ENCODE measurements at places on chromosomes 7 and 10. TPM values are rescaled to one million over a fixed set of nuclear protein-coding genes. Genes with fewer than 3 reads are reported as not detected.
A peak's percentile ranks its signal among the peaks of the same experiment; 100 is the strongest.

DNA sequence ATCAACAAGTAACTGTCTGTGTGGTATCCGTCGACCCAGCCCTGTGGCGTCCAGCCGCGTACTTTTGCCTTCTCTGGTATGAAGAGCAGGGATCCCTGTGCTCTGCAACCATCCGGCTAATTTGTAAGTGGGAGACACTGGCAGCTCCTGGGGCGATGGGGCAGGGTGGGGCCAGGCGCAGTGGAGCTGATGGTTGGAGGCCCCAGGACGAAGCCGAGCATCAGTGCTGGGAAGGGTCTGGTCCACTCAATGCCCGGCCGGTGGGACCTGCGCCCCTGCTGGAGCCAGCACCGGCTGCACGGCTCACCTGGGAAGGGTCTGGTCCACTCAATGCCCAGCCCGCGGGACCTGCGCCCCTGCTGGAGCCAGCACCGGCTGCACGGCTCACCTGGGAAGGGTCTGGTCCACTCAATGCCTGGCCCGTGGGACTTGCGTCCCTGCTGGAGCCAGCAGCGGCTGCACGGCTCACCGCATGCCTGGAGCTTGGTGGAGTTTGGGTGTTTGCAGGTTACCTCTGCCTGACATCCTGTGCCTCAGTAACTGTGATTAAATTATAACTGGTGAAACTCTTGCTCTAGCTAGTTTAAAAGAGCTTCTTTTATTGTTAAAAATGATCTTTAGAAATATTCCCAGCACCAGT lies 96.1 kb downstream of the NKX6-2 start:
- DNase-seq, result no peak

GRCh38 chr7:148803094-148803493 lies 81.0 kb downstream of the EZH2 start:
- no peak for DNase-seq

DNA sequence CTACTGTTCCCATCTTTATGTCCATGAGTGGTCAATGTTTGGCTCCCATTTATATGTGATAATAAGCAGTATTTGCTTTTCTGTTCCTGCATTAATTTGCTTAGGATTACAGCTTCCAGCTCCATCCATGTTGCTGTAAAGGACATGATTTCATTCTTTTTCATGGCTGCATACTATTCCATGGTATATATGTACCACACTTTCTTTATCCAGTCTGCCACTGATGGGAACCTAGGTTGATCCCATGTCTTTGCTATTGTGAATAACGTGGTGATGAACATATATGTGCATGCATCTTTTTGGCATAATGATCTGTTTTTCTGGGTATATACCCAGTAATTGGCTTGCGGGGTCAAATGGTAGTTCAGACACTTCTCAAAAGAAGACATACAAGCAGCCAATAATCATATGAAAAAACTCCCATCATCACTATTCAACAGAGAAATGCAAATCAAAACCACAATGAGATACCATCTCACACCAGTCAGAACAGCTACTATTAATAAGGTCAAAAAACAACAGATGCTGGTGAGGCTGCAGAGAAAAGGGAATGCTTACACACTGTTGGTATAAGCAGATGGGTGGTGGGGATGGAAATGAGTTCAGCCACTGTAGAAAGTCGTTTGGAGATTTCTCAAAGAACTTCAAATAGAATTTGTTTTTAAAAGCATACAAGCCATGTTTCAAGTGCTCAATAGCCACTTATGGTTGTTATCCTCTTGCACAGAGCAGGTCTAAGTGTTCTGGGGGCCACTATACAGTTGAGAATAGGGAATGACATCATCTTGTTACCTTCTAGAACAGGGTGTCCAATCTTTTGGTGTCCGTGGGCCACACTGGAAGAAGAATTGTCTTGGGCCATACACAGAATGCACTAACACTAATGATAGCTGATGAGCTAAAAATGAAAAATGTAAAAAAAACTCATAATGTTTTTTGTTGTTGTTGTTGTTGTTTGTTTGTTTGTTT lies 23.2 kb upstream of the SDK1 start:
- no peak for DNase-seq

DNA sequence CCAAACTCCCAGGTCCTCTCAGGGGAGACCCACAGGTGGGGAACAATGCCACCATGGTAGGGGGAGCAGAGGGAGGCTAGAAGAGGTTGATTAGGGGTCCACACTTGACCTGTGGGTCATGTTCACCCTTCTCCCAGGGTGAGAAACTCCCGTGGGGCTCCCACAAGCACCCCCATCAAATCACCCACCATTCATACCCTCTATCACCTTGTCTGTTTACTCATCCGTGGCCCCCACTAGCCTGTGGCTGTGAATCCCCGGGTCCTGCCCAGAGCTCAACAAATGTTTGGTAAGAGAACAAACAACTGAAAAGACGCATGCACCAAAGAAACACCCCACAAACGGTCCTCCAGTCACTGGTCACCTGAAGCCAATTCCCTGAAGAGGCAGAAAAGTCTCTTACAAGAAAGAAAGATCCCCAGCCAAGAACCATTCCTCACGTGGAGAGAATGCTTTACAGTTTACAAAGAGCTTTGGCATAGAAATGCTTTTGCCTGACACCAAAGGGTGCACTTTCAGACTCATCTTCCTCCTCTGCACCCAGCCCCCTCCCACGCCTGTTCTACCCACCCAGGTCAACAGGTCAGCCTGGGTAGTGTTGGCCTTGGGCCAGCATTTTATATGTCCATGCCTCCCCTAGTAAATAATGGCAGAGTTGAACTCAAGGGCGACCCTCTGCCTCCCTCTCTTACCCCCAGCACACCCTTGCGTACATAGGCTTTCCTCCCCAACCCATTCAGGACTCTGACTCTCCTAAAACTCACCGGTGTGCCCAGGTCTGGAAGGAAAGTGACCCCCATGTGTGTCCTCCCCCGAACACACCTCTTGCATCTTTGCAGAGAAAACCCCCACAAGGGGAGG lies 1.9 kb downstream of the ZCCHC24 start:
- DNase-seq, result no peak

Gene ABCC2
- 191 TPM for total RNA-seq

GRCh38 chr10:88082806-88083596 lies 219.6 kb downstream of the PTEN start:
- DNase-seq, result no peak

- DNase-seq, result no peak
These were observed 40.0 kb upstream of the NPFFR1 start for GRCh38 chr10:70323697-70324338.

DNA sequence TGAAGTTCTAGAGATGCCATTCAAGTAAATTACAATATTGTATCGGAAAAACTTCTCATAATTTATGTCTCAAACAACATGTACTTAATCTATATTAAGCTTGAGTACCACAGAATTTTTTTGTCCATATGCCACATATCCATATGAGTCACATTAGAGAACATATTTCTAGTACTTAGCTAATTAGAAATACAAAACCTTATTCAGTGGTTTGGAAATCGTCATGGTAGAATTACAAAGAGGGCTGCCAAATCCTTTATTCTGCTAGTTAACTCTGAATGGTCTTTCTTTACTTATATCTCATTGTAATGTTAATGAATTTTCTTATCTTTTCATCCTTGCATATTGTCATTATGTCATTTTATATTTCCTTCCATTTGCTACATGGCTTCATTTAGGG lies 9.0 kb upstream of the VIM start:
- no peak for DNase-seq

Gene SCIN
- total RNA-seq, result not detected

DNA sequence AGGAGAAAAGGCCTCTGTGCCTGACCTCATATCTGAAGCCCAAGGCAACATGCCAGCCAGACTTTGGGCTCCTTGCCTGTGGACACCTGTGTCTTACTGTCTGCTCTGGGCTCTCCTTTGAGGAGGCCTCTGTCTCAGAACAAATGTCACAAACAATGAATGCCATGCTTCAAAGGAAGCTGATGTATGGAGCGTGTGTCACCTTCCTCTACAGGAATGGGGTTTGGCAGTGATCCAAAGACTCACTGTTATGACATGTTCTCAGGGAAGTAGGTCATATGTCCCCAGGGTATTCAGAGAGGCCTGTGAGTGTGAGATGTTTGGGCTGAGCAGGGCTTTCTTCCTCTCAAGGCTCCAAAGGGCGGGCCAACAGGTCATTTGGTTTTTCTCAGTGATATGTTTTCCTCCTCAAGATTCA lies 38.4 kb downstream of the PTPRE start:
- no peak for DNase-seq

DNA sequence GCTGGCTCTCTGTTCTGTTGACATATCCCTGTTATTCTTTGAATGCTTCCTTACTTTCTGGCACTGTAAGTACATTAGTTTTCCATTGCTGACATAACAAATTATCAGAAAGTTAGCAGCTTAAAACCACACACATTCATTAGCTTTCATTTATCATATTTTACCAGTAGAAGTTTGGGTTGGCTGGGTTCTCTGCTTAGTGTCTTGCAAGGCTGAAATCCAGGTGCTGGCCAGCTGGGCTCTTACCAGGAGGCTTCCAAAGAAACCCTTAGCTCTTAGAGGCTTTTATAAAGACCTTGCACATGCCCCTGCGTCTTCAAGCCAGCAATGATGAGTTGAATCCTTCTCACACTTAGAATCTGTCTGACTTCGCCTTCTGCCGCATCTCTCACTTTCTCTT lies 160.6 kb downstream of the MLLT10 start:
- DNase-seq, result no peak

GRCh38 chr10:99412099-99412498 lies 18.3 kb downstream of the GOT1 start:
- no peak for DNase-seq

Gene GIGYF1
- 17.2 TPM for total RNA-seq

Gene RAMP3
- total RNA-seq, result not detected

DNA sequence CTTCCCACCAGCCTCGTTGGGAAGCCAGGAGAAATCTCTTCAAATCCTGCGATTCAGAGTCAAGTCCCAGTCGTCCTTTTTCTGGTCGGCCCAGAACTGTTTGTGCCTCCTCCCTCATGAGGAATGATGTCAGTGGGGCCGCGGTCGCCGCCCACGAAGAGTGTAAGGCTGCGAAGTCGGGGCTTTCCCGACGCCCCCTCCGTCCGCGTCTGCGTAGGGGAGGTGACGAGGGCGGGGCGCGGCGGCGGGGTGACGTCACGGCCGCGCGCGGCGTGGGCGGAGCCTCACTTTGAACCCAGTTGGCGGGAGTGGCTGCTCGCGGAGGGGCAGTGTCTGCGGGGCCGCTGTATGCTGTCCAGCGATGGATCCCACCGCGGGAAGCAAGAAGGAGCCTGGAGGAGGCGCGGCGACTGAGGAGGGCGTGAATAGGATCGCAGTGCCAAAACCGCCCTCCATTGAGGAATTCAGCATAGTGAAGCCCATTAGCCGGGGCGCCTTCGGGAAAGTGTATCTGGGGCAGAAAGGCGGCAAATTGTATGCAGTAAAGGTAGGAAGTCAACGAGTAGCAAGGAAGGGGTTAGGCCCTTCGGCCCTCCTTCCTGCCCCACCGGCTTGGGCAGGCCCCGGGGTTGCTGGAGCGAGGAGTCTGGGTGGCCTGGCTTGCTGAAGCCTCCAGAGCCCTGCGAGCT lies at the start of gene MASTL:
MASTL (plus strand) TSS at position 287 of the 689 bp plus-strand sequence; CDS start at position 362, 75 bp downstream.
- DNase-seq, result peak; percentile 81

DNA sequence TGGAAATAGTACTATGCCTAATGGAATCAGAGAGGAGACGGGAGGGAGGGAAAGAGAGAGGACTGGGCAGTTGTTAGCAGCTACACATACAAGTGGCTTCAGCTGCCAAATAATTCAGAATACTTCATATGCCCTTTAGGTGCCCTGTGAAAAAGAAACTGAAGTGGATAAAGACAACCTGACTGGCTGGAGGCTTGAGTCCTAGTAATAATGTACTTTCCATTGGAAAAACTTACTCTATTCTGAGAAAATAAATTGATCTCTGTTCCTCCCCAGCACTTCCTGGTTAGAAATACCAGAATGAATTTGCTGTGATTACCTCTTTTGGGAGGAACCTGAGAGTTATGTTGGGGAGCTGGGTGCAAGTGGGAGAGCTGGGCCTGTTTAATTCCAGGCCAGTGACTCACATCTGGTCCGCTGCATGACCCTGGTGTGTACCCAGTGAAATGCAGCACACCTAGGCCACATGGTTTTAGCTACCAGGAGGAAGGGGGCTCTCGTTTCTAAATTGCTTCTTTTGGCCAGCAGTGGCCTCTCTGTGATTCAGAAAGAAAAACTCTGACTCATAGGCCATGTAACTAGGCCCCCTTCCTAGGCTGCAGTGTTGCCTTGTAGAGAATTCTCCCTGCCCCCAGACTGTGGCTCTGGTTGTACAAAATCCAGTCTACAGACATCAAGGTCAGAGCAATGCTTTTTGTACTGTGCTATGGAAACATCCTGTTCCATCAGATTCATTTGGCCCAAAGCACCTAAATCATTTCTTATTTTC lies 6.5 kb downstream of the AGFG2 start:
- DNase-seq, result peak; percentile 23

- DNase-seq, result no peak
These were observed 133.6 kb upstream of the COL1A2 start for GRCh38 chr7:94261067-94261466.

GRCh38 chr10:47323087-47323486 lies 833 bp downstream of the GDF2 start:
- DNase-seq, result no peak

DNA sequence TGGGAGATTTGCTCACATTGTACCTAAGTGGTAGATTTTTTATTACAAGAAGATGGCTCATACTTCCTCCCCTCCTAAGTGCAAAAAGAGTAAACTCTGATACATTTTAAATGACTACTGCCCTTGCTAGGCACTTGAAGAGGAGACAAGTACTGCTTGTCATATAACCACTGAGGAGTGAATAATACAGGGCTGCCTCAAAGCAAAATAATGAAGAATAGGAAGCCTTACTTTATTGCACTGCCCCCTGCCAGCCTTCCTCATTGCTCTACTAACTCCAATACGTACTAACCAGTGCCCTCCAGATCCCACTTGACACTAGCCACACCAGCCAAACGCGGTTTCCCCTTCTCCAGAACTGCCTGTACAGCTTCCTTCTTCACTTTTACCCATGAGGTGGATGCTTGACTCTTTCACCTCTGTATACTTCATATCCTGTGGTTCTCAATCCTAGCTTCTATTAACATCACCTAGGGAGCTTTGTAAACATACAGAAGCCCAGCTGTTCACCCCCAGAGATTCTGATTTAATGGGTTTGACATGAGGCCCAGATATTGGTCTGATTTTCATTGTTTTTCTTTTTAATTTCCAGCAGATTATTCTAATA lies 11.7 kb upstream of the MTERF1 start:
- DNase-seq, result no peak

- DNase-seq, result no peak
These were observed 24.3 kb downstream of the SLC29A3 start for GRCh38 chr10:71343392-71343773.

DNA sequence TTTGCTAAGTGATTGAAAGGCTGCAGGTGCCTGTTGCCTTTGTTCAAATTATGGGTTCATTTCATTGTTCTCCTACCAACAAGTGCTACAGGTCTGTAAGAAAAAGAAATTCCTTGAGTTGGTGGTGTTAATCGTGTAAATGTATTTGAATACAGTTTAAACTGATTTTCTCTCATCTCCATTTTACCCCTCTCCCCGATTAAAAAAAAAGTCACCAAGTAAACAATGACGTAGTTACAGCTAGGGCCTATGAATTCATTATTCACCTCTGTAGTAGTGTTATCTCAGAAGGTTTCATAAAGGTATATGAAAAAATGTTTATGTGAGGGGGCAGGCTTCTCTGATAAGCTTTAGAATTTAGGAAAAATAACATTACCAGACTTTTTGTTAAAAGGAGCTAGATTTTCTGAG lies 1.1 kb downstream of the REEP3 start:
- no peak for DNase-seq

All from NCI-H460 (cell line).